ENCODE measurements at places on chromosomes 1 and 21. TPM values are rescaled to one million over a fixed set of nuclear protein-coding genes. Genes with fewer than 3 reads are reported as not detected.

DNA sequence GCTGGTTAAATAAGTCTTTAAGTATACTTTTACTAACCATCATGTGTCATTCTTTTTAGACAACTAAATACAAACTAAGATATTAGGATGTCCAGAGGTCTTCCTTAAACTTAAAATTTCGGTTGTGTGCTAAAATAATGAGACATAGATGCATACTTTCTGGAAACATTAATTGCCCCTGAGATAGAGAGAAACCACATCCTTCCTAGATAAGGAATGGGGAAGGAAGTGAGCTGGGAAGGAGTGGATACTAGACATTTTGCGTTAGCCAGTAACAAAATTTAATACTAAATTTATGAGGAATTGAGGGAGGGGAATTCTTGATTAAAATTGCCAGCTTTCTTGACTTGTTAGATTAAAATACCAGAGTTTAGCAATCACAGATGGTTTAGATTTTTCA, 37.1 kb upstream of the PTGS2 start:
- DNase-seq, result no peak

DNA sequence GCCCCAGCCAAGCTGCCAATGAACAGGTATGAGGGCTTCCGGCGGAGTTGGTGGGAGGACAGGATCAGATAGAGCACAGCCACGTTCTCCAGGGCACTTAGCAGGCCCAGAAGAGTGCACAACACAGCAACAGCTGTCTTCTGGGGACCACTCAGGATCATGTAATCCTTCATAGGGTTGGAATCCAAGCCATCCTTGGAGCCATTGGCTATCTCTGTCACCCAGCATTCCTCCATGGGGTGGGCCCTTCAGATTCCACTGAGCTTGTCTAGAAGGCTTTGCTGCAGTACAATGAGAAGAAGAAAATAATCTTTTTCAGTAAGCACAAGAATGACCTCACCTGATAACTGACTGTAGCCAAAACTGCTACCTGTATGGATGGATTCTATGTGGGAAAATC, 7.3 kb upstream of the FUCA1 start:
- DNase-seq, result no peak

Gene SERINC2
- total RNA-seq, result 1.7 TPM

- no peak for DNase-seq
These were observed 75.2 kb downstream of the KIFAP3 start for GRCh38 chr1:169999331-169999741.

DNA sequence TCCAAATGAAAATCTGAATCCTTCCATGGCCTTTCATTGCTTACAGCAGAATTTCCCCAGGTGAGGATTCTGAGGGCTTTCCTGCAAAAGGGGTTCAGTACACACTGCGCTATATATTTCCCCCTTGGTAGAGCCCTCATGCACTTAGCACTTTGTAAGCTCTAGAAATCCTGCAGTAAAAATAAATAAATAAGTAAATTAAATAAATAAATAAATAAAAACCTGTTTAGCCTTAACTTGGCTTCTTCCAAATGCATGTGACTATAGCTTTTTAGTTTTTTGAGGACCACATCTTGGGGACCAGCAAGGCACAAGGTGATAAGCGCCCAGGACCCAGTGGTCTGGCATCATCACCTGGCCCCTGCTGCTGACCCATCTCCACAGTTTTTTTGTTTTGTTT, 3.2 kb upstream of the BMP8B start:
- DNase-seq, result no peak

Gene TAS1R1
- not detected for total RNA-seq

- peak; percentile 67 for DNase-seq
These were observed 83.4 kb downstream of the SMYD2 start for GRCh38 chr1:214364386-214364785.

DNA sequence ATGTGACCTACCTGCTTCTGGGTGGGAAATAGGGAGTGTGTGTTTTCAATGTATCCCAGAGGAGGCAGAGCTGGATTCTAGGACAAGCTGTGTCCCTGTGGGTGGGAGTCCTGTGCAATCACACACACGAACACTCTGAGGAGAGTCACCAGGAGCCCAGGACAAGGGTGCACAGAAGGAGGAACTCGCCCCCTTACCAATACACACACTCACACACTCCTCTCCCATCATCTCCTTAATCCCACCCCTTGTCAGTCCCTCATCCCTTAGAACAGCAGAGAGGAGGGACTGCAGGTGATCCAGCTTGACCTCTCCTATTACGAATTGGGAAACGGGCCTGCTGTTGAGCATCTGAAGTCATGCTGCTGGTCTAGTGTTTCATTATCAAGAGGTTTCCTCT, 8.5 kb upstream of the MYBPHL start:
- no peak for DNase-seq

DNA sequence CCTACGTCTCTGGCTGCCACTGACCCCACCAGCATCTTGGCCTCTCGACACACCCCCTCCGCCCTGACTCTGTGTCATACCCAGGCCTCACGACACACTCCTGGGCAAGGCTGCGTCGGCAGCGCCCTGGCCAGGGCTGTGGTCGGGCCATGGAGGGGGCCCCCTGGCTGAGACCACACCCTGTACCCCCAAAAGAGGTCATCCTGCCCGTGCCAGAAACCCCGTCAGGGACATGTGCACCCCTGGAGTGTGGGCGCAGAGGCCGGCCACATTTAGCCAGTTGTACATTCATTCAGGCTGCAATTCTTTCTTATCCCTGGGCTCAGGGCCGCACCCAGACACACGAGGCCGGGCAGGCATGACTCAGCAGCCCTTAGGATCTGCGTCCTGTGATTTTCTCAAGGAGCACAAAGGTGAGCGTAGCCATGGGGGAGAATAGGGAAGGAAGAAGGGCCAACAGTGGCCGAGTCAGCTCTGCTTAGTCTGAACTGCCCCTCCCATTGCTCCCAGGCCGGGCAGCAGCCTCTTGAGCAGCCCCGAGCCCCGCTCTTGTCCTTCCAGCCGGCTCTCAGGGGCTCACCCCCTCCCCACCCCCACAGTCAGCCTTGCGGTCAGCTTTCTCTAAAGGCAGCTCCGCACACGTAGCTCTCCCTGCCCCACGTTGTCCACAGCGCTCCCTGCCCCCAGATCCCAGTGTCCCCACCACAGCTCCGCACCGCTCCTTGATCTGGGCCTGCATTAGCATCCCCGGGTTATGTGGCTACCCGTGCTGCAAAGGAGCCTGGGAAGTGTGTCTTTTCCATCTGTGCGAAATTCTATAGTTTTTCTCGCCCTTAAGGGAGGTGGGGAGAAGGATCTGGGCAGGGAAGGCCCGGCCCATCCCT, 7.9 kb downstream of the CSTB start:
- DNase-seq, result peak; percentile 45

GRCh38 chr21:19268686-19269085, 865.1 kb upstream of the TMPRSS15 start:
- no peak for DNase-seq

DNA sequence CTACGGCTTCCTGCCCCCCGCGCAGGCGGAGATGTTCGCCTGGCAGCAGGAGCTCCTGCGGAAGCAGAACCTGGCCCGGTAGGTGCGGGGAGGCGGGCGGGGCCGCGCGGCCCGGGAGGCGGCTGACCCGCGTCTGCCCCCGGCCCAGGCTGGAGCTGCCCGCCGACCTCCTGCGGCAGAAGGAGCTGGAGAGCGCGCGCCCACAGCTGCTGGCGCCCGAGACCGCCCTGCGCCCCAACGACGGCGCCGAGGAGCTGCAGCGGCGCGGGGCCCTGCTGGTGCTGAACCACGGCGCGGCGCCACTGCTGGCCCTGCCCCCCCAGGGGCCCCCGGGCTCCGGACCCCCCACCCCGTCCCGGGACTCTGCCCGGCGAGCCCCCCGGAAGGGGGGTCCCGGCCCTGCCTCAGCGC, 16.6 kb downstream of the NOC2L start:
- DNase-seq, result no peak

DNA sequence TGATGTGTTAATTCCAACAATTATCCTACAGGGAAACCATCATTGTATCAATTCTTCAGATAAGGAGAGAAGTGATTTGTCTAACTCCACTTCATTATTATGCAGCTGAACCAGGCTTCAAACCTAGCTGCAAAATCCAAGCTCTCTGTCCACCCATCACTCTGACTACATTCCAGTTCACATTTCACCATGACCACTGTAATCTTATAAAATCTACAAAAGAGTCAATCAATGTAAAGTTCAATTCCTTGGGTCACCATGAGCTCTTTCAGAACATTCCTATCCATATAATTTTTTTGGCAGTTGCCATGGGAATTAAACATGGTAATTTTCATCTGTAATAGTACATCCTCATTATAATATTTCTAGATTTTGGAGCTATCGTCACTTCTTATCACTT, 100.9 kb downstream of the PLPPR5 start:
- DNase-seq, result no peak

DNA sequence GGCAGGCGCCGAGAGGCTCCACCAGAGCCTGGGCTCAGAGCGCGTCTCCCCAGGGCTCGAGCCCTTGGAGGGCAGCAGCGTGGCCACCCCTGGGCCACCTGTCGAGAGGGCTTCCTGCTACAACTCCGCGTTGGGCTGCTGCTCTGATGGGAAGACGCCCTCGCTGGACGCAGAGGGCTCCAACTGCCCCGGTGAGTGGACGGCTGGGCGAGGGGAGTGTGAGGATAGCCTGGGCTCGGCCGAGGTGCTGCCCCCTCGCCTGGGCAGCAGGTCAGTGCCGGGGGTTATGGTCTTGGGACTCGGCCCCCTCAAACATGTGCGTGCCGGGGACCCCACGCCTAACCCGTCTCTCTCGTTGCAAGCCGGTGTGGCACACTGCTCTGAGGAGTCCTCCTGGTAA, 26.8 kb downstream of the AGRN start:
- no peak for DNase-seq

DNA sequence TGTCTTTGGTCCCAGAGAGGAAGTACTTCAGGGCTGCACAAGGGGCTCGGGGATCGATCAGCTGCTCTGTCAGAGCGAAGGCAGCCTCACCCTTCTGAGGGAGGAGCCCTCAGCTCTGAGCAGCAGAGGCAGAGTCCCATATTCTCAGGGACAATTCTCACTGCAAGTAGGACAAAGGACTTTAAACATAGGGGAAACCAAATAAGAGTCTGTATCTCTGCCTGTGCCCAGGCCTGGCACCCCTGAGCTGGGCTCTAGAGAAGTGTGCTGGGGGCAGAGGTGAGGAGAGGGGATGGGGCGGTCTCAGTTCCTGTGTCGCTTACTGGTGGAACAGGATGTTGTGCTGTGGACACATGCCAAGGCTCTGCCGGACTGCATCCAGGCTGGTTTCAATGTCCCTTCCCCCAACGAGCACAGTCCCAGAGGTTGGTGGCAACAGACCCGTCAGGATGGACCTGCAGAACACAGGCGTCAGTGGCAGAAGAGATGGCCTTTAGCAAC, 76.6 kb downstream of the ABCA4 start:
- DNase-seq, result peak; percentile 78

Gene SPRR5
- not detected for total RNA-seq

Gene LCE2B
- not detected for total RNA-seq

GRCh38 chr1:12438349-12438924, 179.6 kb downstream of the DHRS3 start:
- DNase-seq, result no peak

GRCh38 chr1:97007840-97008604, 286.4 kb downstream of the PTBP2 start:
- no peak for DNase-seq

DNA sequence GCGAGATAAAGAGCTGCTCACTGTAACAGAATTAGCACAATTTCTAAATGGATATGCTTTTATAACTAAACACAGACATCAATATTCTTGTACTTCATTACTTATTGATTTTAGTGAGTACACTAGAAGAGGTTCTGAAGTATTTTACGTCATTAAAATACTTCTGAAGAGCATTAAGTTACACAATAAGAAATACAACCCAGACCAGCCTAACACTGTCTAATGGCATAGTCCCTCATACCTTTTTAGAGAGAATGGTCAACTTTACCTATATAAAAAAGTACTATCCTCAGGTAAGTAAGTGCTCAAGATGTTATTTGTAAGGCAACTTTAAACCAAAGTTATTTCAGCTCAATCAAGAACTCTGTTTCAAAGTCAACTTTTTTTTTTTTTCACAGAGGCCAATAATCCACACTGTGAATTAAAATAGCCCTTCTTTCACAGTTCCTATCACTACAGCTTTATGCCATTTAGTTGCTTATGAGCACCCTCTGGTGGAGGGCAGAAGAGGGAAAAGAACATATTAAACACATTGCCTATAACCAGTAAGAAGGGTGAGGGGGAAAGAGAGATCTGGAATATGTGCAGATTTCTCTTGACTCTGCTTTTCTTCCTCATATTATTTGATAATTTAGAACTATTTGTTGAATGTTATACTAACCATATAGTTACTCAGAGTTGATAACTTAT, 182.1 kb upstream of the DMRTA2 start:
- no peak for DNase-seq

Gene KPRP
- not detected for total RNA-seq

Data from Right ventricle myocardium inferior (tissue), 1 donor.